ENCODE measurements at places on chromosomes 6 and 20. TPM values are rescaled to one million over a fixed set of nuclear protein-coding genes. Genes with fewer than 3 reads are reported as not detected.

PRKN gene
- 3.4 TPM for total RNA-seq

ULBP2 gene
- total RNA-seq, result 2.6 TPM

FAXC gene
- 1.2 TPM for total RNA-seq

PDYN gene
- total RNA-seq, result not detected

MEP1A gene
- total RNA-seq, result not detected

TRPC4AP gene
- total RNA-seq, result 77.4 TPM

SPATS1 gene
- not detected for total RNA-seq

SIRPB2 gene
- not detected for total RNA-seq

LTA gene
- total RNA-seq, result not detected

FARS2 gene
- total RNA-seq, result 38.1 TPM

UNC5CL gene
- total RNA-seq, result 0.12 TPM

LCA5 gene
- 6.7 TPM for total RNA-seq
